NCI-H1092 treated with DMSO at 0.1 percent for 48 hours (cell line): ENCODE measurements at places on chromosomes 16 and 17.

DNA sequence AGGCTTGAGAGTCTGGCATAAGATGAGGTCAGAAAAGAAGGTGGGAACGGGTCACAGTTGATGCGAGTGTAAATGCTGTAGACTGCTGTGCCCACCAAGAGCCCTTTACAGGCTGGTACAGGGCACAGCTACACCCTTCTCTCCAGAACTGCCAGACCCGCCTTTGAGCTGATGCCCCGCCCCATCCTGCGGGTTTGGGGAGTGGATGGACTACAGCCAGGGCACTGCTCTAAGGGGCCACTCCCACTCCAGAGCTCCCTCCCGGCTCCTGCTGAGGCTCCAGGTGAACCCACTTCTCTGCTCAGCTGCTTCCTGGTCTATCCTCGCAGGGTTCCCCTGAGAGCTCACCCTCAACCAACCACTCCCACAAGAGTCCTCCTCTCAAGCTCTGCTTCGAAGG lies 12.3 kb downstream of the MEIOB start:
- DNase-seq: no peak

DNA sequence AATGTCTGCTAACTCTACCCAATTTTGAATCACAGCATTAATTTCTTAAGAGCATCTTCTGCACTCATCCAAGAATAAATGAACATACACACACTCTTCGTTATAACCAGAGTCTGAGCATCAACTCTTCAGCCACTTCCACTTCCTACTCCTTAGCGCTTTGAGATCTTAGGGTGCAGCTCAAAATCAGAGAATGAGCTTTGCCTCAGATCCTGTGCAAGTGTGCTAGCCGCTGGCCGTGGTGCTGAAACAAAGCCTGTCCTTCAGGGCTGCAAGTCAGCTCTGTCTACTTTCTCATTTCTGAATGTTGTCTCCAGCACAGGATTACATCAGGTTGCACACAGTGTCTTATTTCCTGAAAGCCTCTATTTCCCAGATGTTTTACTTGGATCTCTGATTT lies 165.4 kb downstream of the AIPL1 start:
- DNase-seq: no peak

GRCh38 chr16:8946544-8946943 lies 17.2 kb downstream of the USP7 start:
- DNase-seq: no peak

DNA sequence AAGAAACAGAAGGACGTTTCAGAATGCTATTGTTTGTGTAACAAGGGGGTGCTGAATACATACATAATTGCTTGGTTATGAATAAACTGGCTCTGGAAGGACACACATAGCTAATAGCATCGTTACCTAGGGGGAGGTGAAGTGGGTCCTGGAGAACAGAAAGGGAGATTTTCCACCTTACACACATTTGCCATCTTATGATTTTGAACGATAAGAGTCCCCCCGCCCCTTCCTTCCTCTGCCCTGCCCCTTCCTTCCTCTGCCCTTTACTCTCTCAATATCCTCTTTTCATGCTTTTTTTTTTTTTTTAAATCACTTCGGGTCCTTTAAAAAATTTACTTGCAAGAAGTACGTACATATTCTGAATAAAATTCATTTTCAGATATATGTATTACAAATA lies 902 bp upstream of the DHRS7B start:
- DNase-seq: no peak

DNA sequence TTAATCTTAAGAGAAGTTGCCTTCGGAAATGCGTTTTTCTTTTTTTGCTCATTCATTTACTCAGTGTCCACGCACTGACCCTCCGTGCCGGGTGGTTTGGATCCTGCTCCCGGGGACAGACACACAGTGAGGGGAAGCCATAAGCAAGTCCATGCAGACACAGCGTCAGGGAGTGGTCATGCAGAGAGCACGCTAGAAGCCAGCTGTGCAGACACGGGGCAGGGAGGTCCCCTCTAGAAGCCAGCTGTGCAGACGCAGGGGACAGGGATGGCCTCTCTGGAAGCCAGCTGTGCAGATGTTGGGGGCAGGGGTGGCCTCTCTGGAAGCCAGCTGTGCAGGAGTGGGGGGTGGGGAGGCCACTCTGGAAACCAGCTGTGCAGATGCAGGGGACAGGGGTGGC lies 4.8 kb downstream of the GAA start:
- no peak for DNase-seq

DNA sequence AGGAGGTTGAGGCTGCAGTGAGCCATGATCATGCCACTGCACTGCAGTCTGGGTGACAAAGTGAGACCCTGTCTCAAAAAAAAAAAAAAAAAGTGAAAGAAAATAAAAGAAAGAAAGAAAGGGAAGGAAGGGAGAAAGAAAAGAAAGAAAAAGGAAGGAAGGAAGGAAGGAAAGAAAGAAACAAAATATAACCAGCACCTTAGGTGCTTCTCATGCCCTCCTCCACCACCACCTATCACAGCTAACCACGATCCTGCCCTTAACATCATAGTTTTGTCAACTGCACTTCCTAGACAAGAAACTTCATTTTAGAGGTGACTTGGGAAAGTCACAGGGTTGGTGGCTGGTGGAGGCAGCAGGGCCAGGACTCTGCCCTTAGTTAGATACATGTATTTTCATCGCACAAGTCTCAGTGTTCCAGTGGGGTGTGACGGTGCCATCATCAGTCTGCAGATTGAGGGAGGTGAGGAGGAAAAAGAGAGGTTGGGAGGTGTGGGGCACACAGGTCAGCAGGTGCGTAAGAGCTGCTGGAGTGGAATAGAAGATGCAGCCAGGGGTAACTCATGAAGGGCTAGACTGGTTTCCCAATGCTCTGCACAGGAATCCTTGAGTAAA lies 10.0 kb downstream of the SUPT4H1 start:
- DNase-seq: no peak

DNA sequence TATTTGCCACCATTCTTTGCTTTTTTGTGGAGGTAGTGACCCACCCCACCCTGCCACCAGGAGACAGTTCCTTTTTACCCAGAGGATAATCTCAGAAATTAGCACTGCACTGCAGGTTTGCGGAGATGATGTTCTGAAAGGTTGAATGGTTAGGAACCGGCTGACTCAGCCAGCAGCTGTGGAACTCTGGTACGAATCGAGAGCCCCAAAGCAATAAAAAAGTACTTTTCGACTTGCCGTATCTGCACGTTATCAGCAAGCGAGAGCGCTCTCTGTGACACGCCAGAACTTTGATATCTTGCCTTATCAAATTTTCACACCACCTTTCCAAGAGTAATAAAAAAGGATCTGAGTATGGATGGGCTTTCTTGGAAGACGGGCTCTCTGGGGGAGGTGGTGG lies 96.3 kb upstream of the EEF2KMT start:
- DNase-seq: no peak

DNA sequence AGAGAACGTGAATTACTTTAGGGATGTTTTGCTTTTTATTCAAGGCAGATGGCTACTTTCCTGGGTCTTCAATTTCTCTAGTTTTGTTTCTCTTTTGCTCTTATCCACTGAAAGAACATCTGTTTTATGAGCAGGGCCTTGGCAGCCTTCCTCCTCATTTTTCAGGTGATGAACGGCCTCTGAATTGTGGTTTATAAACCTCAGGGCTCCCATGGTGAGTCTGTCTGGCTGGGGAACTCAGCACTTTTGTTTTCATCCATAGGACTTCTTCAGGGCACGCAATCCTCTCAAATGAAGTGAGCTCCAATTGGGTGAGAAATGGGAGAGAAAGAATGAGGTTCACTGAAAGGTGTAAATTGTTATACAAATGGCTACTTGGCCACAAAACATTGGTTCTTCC lies 186.4 kb upstream of the ERCC4 start:
- DNase-seq: no peak

GRCh38 chr17:9199571-9200551 lies 178.6 kb downstream of the NTN1 start:
- DNase-seq: no peak

- no peak for DNase-seq
These were observed 2.8 kb downstream of the SF3B3 start for GRCh38 chr16:70526403-70526802.

DNA sequence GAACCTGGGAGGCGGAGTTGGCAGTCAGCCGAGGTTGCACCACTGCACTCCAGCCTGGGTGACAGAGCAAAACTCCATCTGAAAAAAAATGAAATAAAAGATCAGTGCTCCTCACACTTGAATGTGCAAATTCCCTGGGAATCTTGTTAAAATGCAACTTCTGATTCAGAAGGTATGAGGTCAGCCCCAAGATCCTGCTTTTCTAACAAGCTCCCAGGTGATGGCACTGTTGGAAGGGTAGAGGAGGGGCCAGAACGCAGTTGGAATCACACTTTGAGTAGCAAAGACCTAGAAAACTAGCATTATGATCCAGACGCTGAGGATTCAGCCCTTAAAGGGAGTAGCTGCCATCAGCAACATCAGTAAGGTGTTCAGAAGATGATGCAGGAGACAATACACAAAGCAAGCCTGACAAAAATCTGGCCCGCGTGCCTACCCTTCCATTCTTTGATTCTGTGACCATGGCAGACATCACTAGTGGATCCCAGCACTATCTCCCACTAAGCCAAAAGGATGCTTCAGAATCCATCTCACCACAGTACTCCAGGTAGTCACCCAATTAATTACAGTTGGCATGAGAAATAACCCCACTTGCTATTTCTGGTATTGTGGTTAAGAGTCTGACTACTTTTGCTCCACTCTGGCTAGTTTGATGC lies 33.1 kb upstream of the MEIOC start:
- no peak for DNase-seq

DNA sequence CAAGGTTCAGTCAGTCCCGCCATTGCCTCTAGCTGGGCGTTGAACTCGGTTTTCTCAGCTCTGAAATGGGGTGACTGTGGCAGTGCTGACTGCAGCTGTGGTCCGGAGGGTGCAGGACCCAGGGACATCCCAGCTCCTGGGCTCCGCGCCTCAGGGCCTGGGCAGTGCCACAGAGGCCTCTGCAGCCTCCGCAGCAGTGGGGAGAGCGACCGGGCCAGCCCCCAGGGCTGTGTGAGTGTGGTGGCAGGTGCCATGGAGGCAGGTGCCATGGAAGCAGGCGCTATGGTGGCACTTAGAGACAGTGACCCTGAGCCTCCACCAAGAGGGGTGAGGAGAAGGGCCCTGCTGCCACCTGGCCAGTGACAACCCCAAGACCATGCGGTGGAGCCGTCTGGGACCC lies 30.9 kb downstream of the ZNF469 start:
- DNase-seq: no peak

GRCh38 chr17:10758062-10758461 lies 28.2 kb upstream of the TMEM220 start:
- no peak for DNase-seq

DNA sequence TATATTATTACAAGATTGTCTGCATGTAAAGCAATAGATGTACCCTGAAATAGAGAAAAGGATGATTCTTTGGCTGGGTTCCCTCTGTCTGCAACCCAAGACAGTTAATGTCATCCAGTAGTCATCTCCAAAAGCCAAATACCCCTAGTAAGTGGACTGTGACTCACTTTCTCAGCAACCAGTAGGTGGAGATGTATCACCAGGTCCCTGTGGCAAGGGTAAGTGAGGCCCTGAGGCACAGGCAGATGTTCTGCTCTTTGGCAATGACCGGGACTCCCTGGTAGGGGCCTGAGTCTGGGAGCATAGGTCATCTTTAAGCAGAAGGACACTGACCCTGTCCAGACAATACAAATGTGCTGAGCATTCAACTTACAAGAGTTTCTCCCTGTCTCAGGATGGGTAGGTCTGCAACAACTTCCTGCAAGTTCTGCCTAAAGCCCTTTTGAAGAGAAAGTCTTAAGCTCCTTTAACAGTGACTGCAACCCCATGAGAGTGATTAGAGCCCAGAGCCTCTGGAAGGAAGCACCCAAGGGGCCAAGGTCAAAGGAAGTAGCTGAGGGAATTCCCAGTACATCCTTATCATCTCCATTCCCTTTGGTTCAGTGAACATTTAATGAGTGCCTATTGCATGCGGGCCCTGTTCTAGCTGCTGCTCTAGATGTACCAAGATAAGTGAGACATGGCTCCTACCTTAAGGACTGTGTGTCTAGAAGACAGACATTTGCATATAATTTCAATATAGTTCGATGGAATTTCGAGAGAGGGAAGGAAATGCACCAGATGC lies 31.9 kb downstream of the PMP22 start:
- DNase-seq: no peak

DNA sequence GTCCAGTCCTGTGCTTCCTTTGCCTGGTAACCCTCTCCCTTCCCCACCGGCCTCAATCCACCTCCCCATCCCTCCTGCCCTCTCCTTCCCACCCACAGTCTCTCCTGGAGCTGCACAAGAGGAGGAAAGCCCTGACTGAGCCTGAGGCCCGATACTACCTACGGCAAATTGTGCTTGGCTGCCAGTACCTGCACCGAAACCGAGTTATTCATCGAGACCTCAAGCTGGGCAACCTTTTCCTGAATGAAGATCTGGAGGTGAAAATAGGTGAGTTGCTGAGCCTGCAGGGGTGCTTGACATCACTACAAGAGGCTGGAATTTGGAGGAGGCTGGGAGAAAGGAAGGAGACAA lies 1.3 kb downstream of the PLK1 start:
- no peak for DNase-seq

- DNase-seq: no peak
These were observed 4.4 kb upstream of the MED9 start for GRCh38 chr17:17472333-17472920.

- DNase-seq: no peak
These were observed 17.1 kb downstream of the ZNHIT3 start for GRCh38 chr17:36503456-36504155.

DNA sequence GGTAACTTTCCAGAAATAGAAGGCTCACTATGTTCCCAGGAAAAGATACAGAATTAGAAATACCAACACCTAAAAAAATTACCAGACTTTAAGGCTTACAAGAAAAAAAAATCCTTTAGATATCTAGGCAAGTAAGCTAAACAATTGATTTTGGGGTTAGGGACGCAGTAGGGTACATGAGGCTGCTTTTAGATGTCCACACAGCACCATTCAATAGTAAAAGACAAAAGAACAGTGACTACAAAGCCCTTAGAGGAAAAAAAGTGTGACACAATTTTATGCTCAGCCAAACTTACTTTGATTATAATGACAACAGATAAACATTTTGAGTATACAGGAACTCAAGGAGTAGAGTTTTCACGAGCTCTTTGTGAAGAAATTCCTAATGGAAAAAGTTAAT lies 29.9 kb downstream of the METTL16 start:
- DNase-seq: no peak

- no peak for DNase-seq
These were observed 48.5 kb upstream of the RBFOX3 start for GRCh38 chr17:79659376-79659775.
